ENCODE measurements at places on chromosomes 6 and 20.

DNA sequence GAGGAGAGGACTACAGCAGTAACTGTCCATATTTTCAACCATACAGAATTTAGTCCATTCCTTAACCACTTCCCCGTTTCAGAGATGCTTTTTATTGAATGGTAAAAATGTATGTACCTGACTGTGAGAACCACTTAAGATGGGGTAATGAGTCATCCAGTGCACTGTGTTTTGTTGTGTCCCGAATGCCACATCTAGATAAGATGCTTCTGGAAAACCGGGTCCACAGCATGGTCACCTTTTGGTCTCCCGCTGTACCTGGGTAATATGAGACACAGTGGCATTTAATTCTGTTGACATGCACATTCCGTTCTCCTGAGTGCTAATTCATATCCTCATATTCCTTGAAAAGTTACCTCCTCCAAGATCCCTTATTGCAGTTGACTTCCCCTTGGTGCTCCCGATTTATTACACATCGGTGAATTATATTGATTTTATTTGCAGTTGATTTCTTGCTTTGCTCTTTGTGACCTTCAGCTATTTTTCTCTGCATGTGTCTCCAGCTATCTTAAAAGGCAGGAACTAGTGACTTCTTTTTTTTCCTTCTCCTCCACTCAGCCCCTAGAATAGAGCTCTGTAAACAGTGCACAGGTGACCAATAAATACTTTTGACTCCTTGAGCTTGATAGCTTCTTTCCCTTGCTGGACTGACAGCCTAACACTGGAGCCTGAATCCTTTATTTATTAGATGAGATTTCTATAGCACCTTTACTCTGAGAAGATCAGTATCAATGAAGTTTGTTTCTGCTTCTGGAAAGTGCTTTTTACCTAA is 314.6 kb downstream of the ZFAND3 start:
- no peak overlapping the region for H3K4me3 ChIP-seq
- H3K27ac ChIP-seq: no peak overlapping the region
- DNase-seq: no peak
- peaks cover 28% of the 10 kb centered on the region for H3K36me3 ChIP-seq
- H3K4me1 ChIP-seq: no peaks in the 10 kb centered on the region

- no peaks in the 10 kb centered on the region for H3K4me1 ChIP-seq
- H3K4me3 ChIP-seq: no peak overlapping the region
- no peak overlapping the region for H3K27ac ChIP-seq
- H3K27me3 ChIP-seq: peaks cover 3% of the 10 kb centered on the region
Observed at GRCh38 chr6:123716506-123716905, 79.8 kb upstream of the TRDN start.

GRCh38 chr6:139369568-139370282 is 4.7 kb downstream of the CITED2 start:
- H3K4me3 ChIP-seq: peak overlapping the region; percentile 1
- H3K4me1 ChIP-seq: peaks cover 6% of the 10 kb centered on the region
- no peak for DNase-seq

DNA sequence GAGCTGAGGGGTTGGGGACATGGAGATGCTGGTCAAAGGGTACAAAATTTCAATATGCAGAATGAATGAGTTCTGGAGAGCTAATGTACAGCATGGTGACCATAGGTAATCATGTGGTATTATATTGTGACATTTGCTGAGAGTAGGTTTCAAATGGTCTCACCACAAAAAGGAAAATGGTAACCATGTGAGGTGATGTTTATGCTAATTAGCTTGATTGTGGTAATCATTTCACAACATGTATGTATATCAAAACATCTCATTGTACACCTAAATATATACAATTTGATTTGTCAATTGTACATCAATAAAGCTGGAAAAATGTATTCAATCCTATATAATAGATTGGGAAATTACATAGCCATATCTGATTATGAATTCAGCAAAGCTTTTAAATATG is 29.5 kb upstream of the TMEM14A start:
- H3K27me3 ChIP-seq: peaks cover 32% of the 10 kb centered on the region
- H3K36me3 ChIP-seq: no peaks in the 10 kb centered on the region
- no peak overlapping the region for H3K27ac ChIP-seq
- H3K4me1 ChIP-seq: no peaks in the 10 kb centered on the region
- DNase-seq: no peak
- no peak overlapping the region for H3K4me3 ChIP-seq

DNA sequence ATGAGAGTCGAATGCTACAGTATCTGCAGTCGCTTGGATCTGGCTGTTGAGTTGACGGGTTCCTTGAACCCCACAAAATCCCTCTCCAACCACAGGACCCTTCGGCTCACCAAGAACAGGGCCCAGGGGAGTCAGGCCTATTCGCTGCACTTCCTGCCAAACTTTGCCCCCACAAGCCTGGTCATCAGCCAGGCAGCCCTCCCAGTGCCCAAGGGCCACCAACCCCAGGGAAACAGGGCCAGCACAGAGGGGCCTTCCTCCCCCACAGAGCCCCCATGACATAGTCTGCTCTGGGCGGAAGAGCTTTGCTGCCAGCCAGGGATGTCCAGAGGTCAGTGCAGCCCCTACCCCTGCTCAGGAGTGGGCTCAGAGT is 34.5 kb upstream of the MRGBP start:
- no peak for DNase-seq
- no peak overlapping the region for H3K4me3 ChIP-seq
- H3K27me3 ChIP-seq: no peaks in the 10 kb centered on the region

DNA sequence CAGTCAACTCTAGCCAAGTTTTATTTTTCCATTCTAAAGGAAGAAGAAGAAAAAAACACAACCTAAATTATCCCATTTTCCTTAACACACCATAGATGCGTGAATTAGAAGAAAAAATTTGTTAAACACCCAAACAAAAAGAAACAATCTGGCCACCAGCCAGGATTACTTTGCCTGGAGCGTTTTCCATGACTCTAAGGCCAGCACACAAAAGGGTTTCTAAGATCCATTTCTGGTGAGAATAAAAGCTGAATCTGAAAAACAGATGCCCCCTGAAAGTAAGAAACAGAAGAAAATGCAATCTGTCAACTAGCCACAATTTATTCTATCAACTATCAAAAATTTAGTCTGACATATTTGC is 267.2 kb upstream of the SULF2 start:
- peaks cover 6% of the 10 kb centered on the region for H3K4me1 ChIP-seq
- peaks cover 2% of the 10 kb centered on the region for H3K36me3 ChIP-seq
- no peaks in the 10 kb centered on the region for H3K27me3 ChIP-seq

Data from esophagus squamous epithelium (tissue), 5 donors.